Sigmoid colon (tissue), 7 donors: ENCODE measurements at places on chromosomes 12 and 14. TPM values are rescaled to one million over a fixed set of nuclear protein-coding genes. Genes with fewer than 3 reads are reported as not detected.
A peak's percentile ranks its signal among the peaks of the same experiment; 100 is the strongest.

GRCh38 chr12:125882141-125882540 lies 816.9 kb downstream of the AACS start:
- DNase-seq, result no peak

DNA sequence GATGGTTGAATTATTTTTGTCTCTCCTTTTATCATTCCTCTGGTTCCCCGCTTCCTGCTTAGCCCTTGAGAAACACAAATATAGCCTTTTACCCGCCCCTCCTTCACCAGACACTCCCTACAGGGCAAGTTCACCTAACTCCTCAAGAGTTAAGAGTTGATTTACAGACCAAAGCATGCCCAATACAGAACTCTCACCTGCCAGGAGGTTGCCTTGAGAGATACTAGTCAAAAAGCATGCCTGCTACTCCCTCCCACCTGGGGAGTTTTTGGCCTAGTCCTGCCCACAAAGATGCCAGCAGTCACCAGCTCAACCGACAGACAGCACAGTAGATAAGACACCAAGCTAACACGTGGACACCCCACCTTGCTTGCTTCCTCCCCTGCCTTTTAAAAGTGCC lies 11.2 kb downstream of the LGMN start:
- DNase-seq, result no peak

DNA sequence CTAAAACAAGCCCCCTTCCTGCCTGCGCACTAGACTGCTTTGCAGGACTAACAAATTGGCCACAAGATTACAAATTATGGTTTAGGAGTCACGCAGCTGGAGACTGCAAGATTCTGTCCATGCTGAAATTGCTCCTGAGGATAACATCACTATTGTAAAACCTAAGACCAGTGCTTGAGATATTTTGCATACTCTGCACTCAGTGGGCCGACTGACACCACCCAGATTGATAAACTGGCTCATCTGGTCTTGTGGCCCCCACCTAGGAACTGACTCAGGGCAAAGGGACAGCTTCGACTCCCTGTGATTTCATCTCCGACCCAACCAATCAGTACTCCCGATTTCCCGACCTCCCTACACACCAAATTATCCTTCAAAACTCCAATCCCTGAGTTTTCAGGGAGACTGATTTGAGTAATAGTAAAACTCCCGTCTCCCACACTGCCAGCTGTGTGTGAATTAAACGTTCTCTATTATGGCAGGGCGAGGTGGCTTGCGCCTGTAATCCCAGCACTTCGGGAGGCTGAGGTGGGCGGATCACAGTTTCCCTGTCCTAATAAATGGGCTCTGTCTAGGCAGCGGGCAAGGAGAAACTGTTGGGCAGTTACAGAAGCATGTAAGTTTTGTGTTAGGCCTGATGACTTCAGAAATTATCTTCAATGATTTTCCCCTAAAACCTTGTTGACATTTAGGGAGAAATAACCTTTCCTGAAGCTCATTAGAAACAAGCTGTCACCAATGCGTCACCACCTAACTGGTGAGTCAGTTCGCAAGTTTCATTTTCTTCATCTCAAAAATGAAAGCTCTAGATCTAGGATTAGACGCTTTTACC lies 5.3 kb upstream of the UBC start:
- DNase-seq, result peak; percentile 54

GRCh38 chr14:53011053-53011462 lies 60.2 kb upstream of the FERMT2 start:
- peak; percentile 93 for DNase-seq

GRCh38 chr14:77040741-77041653 lies 12.5 kb upstream of the IRF2BPL start:
- DNase-seq, result peak; percentile 74

DNA sequence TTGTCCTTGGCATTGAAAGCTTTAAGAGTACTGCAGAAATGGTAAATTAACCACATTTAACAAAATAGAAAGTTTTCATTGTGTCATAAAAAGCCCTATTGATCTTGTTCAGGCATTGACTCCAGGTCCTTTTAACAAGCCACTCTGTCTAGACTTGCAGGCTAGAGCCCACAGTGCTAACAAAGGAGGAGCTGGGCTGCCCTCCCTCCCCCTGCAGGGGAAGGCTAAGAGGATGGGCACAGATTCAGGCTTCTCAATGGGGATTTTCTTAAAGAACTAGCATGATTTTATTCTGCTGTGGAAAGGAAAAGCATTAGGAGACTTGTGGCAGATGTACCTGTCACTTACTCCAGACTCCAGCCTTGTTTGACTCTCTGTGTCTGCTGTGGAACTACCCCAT lies 463.6 kb downstream of the NRXN3 start:
- DNase-seq, result no peak

- DNase-seq, result no peak
Measured at GRCh38 chr12:116474331-116474730, 84.8 kb upstream of the MAP1LC3B2 start.

GRCh38 chr12:5748027-5748426 lies 197.0 kb downstream of the ANO2 start:
- DNase-seq, result no peak

- no peak for DNase-seq
Measured at GRCh38 chr12:118038137-118038536, 21.6 kb downstream of the RFC5 start.

- peak; percentile 65 for DNase-seq
Measured at GRCh38 chr12:30691122-30691879, 4.4 kb downstream of the IPO8 start.

DNA sequence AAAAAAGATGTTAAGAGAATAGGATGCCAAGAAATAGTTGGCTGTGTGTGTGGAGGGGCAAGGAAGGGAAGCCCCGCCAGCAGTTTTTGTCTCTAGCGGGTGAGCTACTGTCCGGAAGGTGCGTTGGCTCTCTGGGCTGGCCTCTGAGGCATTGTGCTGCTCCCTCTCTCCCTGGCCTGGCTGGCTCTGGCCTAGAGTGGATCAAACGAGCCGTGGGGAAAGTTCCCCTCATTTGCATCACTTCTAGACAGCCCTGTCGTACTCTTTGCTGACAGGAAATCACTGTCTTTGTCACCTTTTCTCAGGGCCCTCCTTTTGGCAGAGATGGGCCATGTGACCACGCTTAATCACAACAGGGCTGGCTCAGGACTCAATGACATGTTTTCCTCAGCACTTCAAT lies 236.1 kb upstream of the NPAS3 start:
- DNase-seq, result peak; percentile 76

- no peak for DNase-seq
Measured at GRCh38 chr12:69366796-69367195, 7.3 kb downstream of the YEATS4 start.

DNA sequence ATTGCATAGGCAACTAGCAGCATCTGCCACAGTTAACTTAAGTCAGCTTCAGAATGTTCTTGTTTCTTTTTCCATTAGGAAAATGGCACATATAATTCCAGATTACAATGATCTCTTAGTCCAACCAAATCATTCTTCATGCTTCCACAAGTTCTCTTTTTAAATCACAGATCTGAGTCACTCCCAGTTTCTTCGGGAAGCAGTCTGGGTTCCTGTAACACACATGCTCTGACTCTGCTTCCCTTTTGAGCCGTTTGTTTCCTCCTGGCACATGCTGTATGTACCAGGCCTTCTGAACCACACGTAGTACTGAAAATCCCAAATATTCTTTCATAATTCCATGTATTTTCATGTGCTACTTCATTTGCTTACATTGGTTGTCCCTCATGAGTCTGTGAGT lies 388.8 kb upstream of the PDE3A start:
- DNase-seq, result no peak

DNA sequence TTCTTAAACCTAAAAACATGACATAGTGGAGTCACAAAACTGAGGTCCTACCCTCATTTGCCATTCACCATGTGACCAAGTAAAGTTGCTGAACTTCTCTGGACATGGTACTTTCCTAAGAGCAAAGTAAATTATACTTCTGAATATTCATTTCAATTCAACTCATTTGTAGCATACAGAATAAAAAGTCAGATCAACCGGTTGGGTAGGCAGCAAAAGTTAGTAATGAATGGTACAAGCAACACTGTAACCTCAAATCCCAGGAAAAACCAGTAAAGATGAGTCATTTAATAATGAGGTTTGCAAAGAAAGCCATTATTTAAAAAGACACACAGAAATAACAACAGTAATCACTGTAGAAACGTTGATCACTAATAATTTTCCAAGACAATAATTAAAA lies 8.7 kb downstream of the POLE2 start:
- DNase-seq, result no peak

- DNase-seq, result peak; percentile 80
Measured at GRCh38 chr12:2198005-2198501, 145.3 kb downstream of the CACNA1C start.

DNA sequence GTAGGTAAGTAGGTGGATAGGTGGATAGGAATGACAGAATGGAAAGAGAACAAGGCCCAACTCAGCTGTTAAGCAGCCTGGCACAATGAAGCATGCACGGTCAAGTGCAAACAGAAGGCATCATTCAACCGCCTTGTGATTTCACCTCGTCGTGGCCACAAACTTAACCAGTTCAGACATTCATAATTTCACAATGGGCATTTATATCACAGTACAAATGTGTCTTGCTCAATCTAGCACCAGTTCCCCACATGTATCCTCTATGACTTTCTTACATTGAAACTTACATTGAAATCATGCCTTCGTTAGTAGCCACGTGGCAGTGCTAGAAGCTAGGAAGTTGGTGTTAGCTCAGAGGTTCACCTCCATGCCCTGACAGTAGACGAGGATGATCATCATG lies 207.5 kb downstream of the ETV6 start:
- no peak for DNase-seq

DNA sequence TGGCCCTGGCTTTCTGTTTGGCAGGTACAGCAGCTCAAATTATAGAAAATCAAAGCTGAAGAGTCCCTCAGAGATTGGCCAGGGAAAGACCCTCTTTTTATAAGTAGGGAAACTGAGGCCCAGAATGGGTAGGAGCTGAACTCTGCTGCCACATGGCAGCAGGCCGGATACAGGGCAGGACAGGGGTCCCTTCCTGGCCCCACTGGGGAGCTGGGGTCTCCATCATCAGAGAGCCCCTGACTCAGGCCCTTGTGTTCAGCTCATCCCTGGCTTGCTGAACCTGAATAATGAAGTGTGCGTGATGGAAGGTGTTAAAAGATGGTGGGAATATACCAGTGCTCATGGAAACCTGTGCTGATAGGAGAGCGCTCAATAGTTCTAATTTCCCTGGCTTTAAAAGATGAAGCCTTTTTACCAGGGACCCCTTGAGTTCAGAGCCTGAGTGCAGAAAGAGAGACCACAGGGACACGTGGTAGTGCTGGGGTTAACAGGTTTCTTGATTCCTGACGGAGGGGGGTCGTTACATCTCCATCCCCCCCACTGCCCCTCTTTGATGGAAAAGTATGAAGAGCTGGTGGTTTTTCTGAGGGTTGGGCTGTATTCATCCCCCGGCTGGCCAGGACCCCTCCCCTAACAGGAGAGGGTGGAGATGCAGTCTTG lies 4.4 kb downstream of the DLK1 start:
- no peak for DNase-seq

DNA sequence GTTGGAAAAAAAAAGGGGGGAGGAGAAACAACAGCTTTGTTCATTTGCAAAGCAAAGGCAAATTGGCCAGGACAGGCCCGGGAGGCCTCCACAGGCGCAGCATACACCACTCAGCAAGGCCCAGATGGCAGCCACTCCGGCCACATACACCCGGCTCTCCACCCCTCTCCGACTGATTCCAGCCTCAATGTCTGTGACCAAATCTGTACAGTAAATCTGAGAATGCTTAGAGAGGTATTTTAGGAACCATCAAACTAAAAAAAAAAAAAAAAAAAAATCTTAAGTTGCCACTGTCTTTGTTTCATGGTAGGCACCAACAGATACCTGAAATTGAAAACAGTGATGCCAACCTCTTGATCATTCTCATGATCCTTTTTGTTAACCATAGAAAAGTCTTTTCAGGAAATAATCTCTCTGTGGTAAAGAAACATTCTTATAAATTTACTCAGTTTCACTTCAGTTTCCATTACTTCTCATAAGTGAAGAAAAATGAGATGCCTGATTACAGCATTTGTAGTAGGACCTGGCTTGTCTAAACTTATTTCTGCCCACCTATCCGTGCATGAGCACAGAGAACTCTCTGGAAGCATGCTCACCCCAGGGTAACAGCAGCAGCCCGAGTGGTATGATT lies 20.2 kb downstream of the VPS37B start:
- no peak for DNase-seq

GRCh38 chr12:114209861-114210260 lies 196.1 kb downstream of the TBX5 start:
- DNase-seq, result no peak

GRCh38 chr12:53355121-53355520 lies 19.0 kb upstream of the SP7 start:
- DNase-seq, result no peak

- DNase-seq, result no peak
Measured at GRCh38 chr14:103894723-103895059, 33.6 kb upstream of the TDRD9 start.

GRCh38 chr14:51732494-51733112 lies 80.9 kb downstream of the FRMD6 start:
- no peak for DNase-seq

DNA sequence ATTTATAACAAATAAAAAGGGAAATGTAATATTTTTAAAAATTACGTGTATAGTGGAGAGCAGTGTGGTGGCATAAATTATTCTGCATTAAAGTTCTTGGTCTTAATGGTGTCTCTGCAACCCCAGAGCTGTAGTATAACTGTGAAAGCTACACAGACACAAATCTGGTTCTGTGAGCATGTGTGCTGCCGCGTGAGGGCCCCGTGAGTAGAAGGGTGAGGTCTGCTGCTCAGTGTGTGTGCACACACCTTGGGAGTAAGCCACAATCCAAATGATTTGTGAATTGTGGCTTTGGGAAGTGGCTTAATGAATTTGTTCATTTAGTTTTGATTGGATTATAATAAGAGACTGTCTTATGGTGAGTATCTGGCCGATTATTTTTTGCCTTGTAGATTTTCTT lies 16.8 kb downstream of the PELI2 start:
- DNase-seq, result no peak

- DNase-seq, result no peak
Measured at GRCh38 chr12:120078868-120079267, 37.7 kb downstream of the RAB35 start.

The GLI1 gene
- total RNA-seq, result 0.71 TPM

The SERPINA6 gene
- total RNA-seq, result not detected

The ZNF410 gene
- 45.1 TPM for total RNA-seq

The PYGL gene
- 32.0 TPM for total RNA-seq

The CCDC197 gene
- total RNA-seq, result not detected

The TRAF3 gene
- 16.1 TPM for total RNA-seq

The SLC38A4 gene
- total RNA-seq, result 0.68 TPM

The TNFAIP2 gene
- total RNA-seq, result 21.2 TPM

The STON2 gene
- 12.2 TPM for total RNA-seq

The COX8C gene
- total RNA-seq, result not detected

The EFS gene
- 10.0 TPM for total RNA-seq

The LRRK2 gene
- total RNA-seq, result 24.4 TPM

The MED13L gene
- 246 TPM for total RNA-seq

The STXBP6 gene
- total RNA-seq, result 16.1 TPM

The GPR162 gene
- 16.1 TPM for total RNA-seq

The TAS2R19 gene
- total RNA-seq, result 6.1 TPM

The HOXC4 gene
- total RNA-seq, result 0.71 TPM
